GM23248 (cell line): ENCODE measurements at places on chromosomes 3 and 15. TPM values are rescaled to one million over a fixed set of nuclear protein-coding genes. Genes with fewer than 3 reads are reported as not detected.
A peak's percentile ranks its signal among the peaks of the same experiment; 100 is the strongest.

Gene EXOSC7
- 31.1 and 60.7 TPM in 2 replicates for total RNA-seq

Gene ACTC1
- 7.6 and 21.4 TPM in 2 replicates for total RNA-seq

Gene LRRC31
- total RNA-seq: not detected in 2 replicates

Gene SEMA3G
- not detected in 2 replicates for total RNA-seq

Gene AGTR1
- total RNA-seq: 4.0 and 6.3 TPM in 2 replicates

Gene OR5K2
- not detected in 2 replicates for total RNA-seq

DNA sequence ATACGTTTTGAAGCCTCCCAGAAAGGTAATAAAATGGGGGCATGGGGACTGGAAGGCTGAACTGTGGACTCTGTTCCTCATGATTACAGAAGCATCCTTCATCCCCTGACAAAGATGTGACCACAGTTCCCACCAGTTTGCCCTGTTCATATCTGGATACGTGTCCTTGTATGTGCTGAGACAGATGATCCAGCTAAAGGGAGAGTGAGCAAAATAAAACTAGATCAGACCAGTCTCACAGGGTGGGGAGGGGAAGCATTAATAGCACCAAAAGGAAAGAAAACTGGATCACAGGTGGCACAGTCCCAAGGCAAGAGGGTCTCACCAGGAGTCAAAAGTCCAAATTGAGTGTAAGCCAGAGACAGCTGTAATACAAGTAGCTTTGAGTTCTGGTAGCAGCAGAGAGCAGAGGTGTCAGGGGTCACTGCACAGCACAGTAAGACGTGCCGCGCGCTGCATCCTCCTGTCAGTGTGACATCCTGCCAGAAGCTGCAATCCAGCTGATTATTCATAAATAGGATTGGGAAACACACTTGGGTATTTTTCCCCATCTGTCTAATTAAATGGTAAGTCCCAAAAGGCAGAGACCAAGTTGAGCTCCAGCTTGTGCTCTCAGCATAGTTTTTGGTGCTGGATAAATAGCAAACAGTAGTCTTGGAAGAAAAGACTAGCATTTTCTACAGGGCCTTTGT, 560.0 kb upstream of the CFAP20DC start:
- no peaks in the 10 kb centered on the region for H3K27me3 ChIP-seq
- H3K36me3 ChIP-seq: no peaks in the 10 kb centered on the region
- no peak overlapping the region for H3K27ac ChIP-seq
- peaks cover 7% of the 10 kb centered on the region; the same call in 1 of the 2 replicates for H3K4me1 ChIP-seq

DNA sequence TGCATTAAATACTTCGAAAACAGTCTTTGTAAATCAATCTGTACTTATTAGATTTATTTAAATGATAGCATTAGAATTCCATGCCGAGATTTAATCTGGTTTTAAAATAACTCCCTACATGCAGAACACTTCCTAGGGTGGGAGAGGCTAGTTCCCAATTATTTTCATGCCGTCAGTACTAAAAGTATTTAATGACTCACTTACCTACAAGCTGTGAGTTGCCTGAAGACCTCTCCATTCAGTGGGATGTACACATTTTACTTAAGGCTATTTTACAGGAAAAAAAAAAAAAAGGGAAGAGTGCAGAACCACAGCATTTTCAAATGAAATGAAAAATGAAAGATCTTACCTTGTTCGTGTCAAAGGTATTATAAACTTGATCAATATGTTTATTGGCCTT, 469 bp downstream of the GUCA1C start:
- no peaks in the 10 kb centered on the region for H3K4me1 ChIP-seq
- no peak for DNase-seq
- H3K27me3 ChIP-seq: no peaks in the 10 kb centered on the region
- H3K27ac ChIP-seq: no peak overlapping the region

- no peaks in the 10 kb centered on the region for H3K27me3 ChIP-seq
- H3K27ac ChIP-seq: no peak overlapping the region
- no peak overlapping the region for H3K4me3 ChIP-seq
Observed at GRCh38 chr3:57393977-57394376, 101.5 kb upstream of the ASB14 start.

GRCh38 chr3:162738784-162739183, 1242.2 kb downstream of the OTOL1 start:
- DNase-seq: peak; percentile 48
- H3K4me1 ChIP-seq: 0 out of 2 replicates have a peak, but pooled peaks cover 4% of the 10 kb centered on the region
- H3K27ac ChIP-seq: no peak overlapping the region
- no peaks in the 10 kb centered on the region for H3K36me3 ChIP-seq
- H3K4me3 ChIP-seq: no peak overlapping the region
- no peaks in the 10 kb centered on the region for H3K27me3 ChIP-seq

DNA sequence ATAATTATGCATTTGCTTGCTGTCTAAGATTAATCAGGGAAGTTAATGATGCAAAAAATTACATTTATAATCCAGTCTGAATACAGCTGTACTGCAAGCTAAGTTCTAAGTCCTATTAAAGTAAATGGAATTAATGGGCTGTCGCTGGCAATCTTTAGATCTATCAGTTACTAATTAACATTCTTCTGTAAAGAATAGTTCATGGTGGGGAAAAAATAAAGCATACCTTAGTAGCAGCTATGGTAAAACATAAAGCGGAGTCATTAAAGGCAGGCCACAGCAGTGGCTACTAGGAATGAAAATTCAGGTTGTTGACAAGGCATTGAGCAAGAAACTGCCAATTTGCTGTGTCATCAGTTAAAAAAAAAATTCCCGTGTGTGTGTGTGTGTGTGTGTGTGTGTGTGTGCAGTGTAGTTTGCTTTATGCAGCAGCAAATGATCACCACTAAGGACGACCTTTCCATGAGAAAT, 129.8 kb downstream of the ZNF385D start:
- peaks cover 11% of the 10 kb centered on the region for H3K4me1 ChIP-seq
- peak; percentile 64 for DNase-seq
- no peak overlapping the region for H3K27ac ChIP-seq
- no peaks in the 10 kb centered on the region for H3K36me3 ChIP-seq

DNA sequence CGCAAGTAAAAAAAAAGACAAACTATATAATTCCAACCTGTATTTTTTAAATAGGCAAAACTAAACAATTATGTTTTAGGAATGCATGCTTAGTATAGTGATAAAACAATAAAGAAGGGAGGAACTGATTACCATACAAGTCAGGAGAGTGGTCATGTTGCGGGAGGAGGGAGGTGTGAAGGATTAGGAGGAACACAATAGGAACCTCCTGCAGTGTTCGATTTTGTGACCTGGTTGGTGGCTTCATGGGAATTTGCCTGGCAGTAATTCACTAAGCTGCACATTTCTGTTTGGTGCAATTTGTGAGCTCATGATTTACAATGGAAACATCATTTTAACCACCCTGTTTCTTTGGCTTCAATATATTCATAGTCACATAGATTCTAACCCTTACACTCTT, 78.3 kb downstream of the TPRA1 start:
- no peak overlapping the region for H3K27ac ChIP-seq
- no peak overlapping the region for H3K4me3 ChIP-seq
- no peaks in the 10 kb centered on the region for H3K36me3 ChIP-seq
- peaks cover 26% of the 10 kb centered on the region; the same call in 1 of the 2 replicates for H3K27me3 ChIP-seq

DNA sequence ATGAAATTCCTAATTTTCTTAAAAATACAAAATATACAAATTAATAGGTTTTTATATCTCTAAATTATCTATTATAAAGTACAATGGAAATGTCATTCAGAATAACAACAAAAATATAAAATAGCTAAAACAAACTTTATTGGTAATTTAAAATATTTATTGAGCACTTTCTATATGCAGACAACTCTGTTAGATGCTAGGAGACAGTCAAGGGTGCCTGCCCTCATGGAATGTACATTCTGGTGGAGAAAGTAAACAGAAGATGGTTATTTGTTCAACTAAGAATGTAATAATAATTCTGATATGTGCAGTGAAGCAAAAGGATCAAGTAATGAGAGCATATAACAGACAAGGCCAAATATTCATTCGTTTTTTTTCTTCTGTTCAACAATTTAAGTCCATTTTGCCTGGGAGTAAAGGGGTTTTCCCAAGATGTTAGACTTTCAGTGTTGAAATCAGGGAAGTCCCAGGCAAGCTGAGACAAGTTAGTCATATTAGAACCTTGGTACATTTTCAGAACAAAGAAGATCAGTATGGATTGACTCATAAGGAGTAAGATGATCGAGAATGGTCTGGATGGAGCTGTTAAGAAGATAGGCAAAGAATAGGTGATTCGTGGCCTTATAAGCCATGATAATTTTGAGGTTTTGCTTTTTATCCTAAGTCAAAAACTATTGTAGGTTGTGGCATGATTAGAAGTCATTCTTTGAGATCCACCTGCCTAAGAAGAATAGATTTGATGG, 150.2 kb upstream of the MLF1 start:
- no peaks in the 10 kb centered on the region for H3K4me1 ChIP-seq
- H3K4me3 ChIP-seq: no peak overlapping the region
- H3K27me3 ChIP-seq: no peaks in the 10 kb centered on the region
- H3K36me3 ChIP-seq: no peaks in the 10 kb centered on the region

DNA sequence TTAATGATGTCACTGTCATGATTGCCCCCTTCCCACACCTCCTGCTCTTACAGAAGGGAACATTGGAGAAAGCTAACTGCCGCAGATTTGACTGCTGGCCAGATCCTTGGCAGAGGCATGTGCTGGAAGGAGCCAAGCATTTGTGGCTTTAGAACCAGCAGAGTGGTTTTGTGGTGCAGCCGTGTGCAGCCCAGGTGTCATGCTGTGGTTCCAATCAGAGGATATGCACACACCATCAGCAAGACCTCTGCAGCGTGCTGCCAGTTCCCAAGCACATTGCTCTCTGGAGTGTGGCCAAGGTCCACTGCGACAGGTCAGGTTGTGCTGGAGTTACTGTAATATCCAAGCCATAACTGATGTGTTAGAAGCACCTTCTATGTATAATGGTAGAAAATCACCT, 61.6 kb downstream of the OTOL1 start:
- DNase-seq: no peak
- no peaks in the 10 kb centered on the region for H3K36me3 ChIP-seq
- H3K4me1 ChIP-seq: 0 out of 2 replicates have a peak, but pooled peaks cover 7% of the 10 kb centered on the region
- H3K4me3 ChIP-seq: no peak overlapping the region
- H3K27ac ChIP-seq: no peak overlapping the region
- H3K27me3 ChIP-seq: no peaks in the 10 kb centered on the region

- peaks cover 29% of the 10 kb centered on the region for H3K27me3 ChIP-seq
- DNase-seq: no peak
- no peak overlapping the region for H3K4me3 ChIP-seq
Observed at GRCh38 chr15:79561982-79562381, 129.8 kb downstream of the MINAR1 start.
